ENCODE measurements at places on chromosomes 16 and 17.

- DNase-seq = no peak
These were observed 61.3 kb upstream of the KIFC3 start for GRCh38 chr16:57863434-57864160.

DNA sequence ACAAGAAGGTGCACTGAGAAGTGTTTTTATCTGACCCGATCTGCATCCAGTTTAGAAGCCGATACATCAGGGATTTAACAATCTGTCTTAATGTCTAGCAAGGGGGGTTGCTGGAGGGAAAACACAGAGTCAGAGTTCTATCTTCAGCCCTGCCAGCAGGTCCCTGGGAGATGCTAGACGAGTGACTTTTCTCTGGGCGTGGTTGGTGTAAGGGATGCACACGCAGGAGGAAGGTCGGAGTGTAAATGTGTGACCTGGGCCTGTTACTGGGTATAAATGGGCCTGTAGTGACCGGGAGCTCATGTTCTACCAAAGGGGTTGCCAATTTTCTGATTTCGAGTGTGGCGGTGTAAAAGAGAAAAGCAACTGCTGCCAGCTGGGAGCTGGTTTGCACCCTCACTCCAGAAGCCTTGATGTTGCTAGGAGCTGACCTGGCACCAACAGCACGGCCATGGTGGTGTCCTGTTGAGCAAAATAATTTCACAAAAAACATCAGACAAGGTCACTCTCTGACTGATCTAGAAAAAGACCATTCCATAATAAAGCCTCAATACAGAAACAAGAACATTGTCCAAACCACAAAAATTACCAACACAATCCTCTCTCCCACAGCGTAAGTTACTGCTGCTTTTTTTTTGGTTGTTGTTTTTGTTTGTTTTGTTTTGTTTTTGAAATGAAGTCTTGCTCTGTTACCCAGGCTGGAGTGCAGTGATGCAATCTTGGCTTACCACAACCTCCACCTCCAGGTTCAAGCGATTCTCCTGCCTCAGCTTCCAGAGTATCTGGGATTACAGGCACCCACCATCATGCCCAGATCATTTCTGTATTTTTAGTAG, 1.3 kb upstream of the KCTD13 start:
- no peak for DNase-seq

- no peak for DNase-seq
These were observed 7.4 kb upstream of the SPAG9 start for GRCh38 chr17:51128076-51128475.

GRCh38 chr17:77869665-77870132, 88.8 kb upstream of the TNRC6C start:
- DNase-seq = peak; percentile 78

DNA sequence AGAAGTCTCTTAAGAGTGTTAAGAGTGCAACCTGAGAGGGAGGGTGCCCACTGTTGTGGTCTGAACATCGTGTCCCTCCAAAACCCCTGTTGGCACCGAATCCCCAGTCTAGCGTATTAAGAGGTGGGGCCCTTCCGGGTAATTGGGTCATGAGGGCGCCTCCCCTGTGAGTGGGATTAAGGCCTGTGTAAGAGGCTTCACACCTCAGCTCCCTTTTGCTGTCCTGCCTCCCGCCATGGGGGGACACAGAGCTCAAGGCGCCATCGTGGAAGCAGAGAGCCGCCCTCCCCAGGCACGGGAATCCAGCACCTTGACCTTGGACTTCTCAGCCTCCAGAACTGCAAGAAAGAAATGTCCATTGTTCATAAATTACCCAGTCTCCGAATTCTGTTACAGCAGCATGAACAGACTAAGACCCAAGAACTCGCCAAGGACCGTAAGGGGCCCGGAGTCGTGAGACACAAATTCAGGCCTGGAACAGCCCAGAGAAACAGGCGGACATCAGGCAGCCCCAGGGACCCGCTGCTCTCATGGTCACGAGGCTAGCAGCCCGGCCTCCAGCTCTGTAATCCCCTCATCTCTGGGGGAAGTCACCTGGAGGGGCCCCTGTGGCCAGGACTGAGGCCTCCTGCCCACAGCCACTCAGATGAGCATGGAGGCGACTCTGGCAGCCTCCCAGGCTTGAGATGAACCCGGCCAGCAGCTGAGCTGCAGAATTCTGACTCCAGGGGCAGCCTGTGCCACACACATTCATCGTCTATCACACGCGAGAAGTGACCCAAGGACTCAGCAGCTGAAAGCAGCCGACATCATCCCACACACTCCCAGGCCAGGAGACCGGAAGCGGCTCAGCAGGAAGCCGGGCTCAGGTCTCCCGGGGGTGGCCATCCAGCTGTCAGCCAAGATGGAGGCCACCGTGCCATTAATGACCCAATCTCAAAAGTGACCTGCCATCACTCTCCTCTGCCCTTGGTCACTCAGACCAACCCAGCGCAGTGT, 12.8 kb upstream of the CHMP6 start:
- DNase-seq = no peak

- no peak for DNase-seq
These were observed 28.9 kb upstream of the SEC14L1 start for GRCh38 chr17:77111934-77112296.

DNA sequence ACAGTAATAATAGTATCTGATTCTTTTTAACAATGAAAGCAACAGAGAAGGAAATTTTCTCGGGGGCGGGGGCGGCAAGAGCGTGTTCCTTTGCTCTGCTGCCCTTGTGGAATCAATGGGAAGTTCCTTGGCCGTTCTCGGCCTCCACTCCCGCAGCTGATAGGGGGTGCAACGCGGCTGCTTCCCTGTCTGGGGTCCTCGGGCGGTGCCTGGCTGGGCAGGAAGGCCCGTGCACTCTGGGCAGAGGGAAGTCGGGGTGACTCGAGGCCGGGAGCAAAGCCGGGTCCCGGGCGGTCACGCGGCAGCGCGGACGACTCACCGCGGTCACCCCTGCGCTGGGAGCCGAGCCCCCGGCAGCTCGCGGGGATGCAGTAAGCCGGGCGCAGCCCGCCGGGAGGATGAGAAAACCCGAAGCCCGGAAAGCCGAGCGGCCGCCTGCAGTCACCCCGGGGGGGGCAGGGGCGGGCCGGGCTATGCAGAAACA, 2.5 kb downstream of the TUBB3 start:
- DNase-seq = no peak

GRCh38 chr16:10558305-10558704, 22.1 kb downstream of the EMP2 start:
- no peak for DNase-seq

DNA sequence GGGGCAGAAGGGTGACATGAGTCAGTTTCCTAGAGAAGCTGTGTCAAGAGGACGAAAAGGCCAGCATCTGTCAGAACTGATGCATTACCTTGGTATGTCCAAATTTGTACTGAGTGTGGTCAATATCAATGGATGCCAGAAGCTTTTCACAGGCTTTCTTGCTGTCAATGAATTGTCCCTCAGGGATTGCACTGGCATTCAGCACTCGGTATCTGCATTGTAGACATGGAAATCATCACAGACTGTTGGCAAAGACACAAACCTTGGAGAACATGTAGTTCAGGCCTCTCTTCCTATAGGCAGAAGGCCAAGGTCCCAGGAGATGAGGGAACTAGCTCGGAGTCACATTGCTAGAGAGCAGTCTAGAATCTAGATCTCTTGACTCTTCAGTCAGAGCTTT, 16.6 kb downstream of the MYH3 start:
- no peak for DNase-seq

DNA sequence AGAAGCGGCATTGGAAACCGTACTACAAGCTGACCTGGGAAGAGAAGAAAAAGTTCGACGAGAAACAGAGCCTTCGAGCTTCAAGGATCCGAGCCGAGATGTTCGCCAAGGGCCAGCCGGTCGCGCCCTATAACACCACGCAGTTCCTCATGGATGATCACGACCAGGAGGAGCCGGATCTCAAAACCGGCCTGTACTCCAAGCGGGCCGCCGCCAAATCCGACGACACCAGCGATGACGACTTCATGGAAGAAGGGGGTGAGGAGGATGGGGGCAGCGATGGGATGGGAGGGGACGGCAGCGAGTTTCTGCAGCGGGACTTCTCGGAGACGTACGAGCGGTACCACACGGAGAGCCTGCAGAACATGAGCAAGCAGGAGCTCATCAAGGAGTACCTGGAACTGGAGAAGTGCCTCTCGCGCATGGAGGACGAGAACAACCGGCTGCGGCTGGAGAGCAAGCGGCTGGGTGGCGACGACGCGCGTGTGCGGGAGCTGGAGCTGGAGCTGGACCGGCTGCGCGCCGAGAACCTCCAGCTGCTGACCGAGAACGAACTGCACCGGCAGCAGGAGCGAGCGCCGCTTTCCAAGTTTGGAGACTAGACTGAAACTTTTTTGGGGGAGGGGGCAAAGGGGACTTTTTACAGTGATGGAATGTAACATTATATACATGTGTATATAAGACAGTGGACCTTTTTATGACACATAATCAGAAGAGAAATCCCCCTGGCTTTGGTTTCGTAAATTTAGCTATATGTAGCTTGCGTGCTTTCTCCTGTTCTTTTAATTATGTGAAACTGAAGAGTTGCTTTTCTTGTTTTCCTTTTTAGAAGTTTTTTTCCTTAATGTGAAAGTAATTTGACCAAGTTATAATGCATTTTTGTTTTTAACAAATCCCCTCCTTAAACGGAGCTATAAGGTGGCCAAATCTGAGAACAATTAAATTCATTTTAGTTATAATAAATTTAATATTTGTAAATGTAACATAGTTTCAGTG, 1.7 kb downstream of the HEXIM1 start:
- no peak for DNase-seq

- no peak for DNase-seq
These were observed 19.0 kb downstream of the MED24 start for GRCh38 chr17:40035162-40035559.

GRCh38 chr17:13154930-13155329, 137.1 kb upstream of the ELAC2 start:
- DNase-seq = no peak

GRCh38 chr17:28896884-28897768, at the start of gene FLOT2:
TSS of gene FLOT2 (minus strand) at chr17:28897733. CDS start at chr17:28897574, 159 bp downstream.
- peak; percentile 56 for DNase-seq

GRCh38 chr16:49930841-49931240, 74.9 kb upstream of the ZNF423 start:
- no peak for DNase-seq

- no peak for DNase-seq
These were observed 531 bp upstream of the HASPIN start for GRCh38 chr17:3723188-3723555.

DNA sequence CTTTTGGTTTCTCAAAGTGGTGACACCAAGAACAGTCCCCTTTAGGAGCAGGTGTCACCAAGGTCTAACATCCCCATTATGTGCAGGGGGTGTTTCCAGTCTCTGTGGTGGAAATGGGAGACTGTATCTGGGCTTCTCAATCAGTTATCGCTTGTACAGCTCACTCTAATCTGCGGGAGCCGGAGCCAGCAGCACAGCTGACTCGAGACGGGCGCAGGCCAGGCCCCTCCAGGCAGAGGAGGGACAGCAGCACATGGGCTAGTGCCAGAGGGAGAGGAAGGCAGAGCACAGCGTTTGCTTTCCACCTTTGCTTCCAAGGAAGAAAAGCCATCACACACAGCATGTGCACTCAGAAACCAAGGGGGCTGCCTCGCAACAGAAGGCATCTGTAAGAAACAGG, 91.2 kb upstream of the CREBBP start:
- DNase-seq = no peak

GRCh38 chr16:85465328-85466303, 147.5 kb upstream of the GSE1 start:
- DNase-seq = no peak

- DNase-seq = no peak
These were observed 27.5 kb downstream of the AXIN2 start for GRCh38 chr17:65533852-65534457.

GRCh38 chr17:49928837-49929475, 40.0 kb upstream of the DLX4 start:
- DNase-seq = no peak

- no peak for DNase-seq
These were observed 1.5 kb downstream of the ZFPM1 start for GRCh38 chr16:88454523-88454947.

DNA sequence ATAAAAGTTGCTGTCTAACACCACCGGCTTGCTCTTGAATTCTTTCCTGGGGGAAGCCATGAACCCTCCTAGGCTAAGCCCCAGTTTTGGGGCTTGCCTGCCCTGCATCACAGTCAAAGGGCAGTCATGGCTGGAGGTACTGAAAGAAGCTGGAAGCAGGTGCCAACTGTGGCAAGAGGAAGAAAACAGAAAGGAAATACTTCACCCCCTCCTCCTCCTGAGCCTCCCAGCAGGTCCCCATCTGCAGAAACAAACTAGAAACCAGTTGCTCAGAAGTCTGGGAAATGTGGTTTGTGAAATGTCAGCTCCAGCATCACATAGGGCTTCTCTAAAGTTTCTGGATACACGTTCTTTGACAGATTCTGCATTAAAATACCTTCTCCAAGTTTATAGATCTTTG, 150.0 kb upstream of the PSMD7 start:
- no peak for DNase-seq

GRCh38 chr17:12959441-12959840, 58.4 kb downstream of the ELAC2 start:
- DNase-seq = no peak

DNA sequence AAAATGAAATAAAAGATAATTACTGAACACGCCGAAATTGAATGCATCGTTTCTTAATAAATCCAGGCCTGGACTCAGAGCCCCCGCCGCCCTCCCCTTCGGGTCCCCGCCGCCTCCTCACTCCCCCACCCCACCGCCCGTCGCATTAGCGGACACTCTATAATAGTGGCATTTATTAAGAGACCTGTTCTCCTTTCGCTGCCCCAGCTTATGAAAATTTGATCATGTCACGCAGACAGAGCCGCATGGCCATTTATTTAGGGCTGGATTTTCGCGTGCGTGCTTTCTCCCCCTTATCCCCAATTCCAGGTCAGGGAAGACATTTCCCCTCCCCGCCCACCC, 6.3 kb upstream of the HOXB2 start:
- DNase-seq = no peak

DNA sequence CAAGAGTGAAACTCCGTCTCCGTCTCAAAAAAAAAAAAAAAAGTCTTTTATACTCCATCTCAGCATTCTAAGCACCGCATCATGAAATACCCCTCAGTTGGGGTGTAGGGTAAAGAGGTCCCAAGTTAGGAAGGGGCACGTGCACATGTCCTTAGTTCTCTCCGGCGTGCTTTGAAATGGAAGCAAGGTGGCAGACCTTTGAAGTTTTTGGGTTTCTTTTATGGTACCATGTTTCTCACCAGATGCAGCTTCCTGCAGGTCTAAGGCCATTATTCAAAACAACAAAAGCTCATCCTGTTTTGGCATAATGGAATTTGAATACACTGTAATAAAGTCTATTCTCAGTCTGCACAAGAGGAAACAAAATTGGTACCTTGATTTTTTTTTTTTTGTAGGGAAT, 9.6 kb downstream of the EMC8 start:
- no peak for DNase-seq

GRCh38 chr17:79325709-79326430, 251.2 kb downstream of the ENGASE start:
- no peak for DNase-seq
